M059J (cell line): ENCODE measurements at places on chromosomes 7 and 10. TPM values are rescaled to one million over a fixed set of nuclear protein-coding genes. Genes with fewer than 3 reads are reported as not detected.

- DNase-seq, result no peak
These were observed 34.5 kb upstream of the MMD2 start for GRCh38 chr7:4993471-4993870.

DNA sequence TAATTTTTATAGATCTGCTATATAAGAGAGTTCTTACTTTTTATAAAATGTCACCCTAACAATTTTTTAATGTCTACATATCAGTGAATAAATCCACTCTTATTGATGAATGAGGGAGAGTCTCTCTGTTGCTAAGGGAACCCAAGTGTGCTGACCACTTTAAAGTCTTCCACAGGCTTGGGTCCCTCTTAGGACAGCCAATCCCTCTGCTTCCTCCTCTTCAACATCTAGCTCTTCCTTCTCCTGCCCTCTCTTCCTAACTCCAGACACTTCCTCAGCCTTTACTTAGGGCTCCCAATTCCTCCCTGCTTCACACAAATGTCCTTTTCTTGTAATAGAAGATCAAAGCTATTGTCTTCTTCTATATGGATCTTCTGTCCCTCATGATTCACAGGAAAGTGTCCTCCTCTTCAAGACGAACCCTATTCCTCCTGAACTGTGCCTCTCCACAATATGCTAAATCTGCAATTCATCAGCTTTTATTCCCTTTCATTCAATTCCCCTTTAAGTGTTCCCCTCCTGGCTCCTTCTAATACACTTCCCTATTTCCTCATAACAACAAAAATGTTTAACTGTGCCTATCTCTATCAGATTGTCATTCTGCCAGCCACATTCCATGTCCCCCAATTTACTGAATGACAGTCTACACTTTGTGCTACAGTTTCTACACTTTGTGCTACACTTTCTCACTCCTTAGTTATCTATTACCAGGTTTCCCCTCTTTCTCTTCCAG is 37.7 kb downstream of the CDK6 start:
- DNase-seq, result peak; percentile 56

- no peak for DNase-seq
These were observed 163.3 kb downstream of the STK31 start for GRCh38 chr7:23873306-23873705.

DNA sequence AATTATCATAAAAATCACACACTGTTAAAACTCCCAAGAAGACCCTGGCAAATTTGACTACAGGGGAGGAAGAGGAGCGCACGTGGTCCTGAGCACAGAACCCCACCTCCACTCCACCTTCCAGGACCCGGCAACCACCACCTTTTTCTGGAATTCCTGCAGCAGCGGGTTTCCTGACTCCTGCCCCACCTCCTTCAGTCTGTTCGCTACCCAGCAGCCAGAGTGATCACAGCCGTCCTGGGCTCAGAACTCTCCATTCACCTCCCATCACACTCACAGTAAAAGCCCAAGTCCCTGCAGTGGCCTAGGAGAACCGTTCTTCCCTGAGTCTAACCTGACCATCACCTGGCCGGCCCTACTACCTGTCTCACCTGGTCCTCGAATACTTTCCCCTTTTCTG is 107.4 kb upstream of the FAM204A start:
- no peak for DNase-seq

DNA sequence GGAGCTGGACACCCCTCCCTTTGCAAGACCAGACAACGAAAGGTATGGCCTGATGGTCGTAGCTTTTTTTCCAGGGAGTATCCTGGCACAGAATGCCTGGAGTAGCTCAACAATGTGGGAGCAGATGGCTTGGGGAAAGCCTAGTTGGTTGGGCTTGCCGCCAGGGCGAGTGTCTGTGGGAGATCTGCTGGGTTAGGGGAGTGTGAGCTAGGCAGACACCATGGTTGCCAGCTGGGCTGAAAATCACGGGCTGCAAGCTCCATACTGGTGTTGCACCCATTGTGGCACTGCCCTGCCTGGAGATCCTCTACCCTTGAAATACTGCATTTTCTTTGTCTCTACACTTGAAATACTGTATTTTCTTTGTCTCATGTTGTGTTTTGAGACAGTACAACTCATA is 538.3 kb downstream of the PCDH15 start:
- DNase-seq, result no peak

DNA sequence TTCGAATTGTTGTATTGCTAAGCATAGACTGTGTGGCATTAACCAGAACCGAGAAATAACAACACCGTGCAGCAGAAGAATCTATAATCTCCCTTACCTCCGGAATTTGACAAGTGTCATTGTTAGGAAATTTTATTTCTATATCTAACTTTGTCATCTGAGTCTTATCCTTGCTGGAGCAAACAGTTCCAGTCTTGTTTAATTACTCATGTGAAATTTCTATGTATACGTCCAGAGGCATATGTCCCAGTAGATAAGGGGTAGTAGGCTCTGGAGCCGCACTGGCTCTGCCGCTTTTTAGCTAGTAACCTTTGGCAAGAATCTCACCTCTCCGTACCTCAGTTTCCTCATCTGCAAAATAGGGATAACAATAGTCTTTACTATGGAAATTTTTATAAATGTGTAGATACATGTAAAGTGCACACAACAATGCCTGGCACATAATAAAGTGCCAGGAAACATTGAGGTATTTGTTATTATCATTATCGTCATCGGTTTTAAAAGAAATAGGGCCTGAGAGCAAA is 228.6 kb downstream of the VTI1A start:
- no peak for DNase-seq

GRCh38 chr10:10782603-10783002 is 235.1 kb upstream of the CELF2 start:
- peak; percentile 62 for DNase-seq

GRCh38 chr7:64686493-64687184 is 20.7 kb downstream of the ZNF107 start:
- DNase-seq, result no peak

- DNase-seq, result no peak
These were observed 69.5 kb downstream of the NPSR1 start for GRCh38 chr7:34727464-34727995.

- DNase-seq, result no peak
These were observed 2.0 kb downstream of the CALML3 start for GRCh38 chr10:5526691-5527331.

- DNase-seq, result no peak
These were observed 102.6 kb upstream of the LRRN3 start for GRCh38 chr7:110988348-110988747.

DNA sequence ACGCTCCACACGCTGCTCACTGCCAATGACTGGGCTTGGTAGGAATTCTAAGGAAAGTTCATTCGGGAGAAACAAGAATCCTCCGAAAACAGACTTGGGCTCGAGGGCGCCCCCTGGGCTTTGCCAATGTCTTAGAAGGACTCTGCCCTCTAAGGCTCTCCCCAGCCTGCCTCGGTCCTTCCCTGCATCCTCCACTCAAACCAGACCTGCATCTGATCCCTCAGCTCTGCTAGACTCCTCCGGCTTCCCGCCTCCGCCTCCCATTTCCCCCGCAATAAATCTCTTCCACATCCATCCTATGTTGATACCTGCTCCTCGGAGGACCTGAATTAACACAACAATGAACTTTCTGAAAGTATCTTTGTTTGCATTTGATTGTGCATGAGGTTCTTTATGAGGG is 177.6 kb downstream of the PLPP4 start:
- no peak for DNase-seq

DNA sequence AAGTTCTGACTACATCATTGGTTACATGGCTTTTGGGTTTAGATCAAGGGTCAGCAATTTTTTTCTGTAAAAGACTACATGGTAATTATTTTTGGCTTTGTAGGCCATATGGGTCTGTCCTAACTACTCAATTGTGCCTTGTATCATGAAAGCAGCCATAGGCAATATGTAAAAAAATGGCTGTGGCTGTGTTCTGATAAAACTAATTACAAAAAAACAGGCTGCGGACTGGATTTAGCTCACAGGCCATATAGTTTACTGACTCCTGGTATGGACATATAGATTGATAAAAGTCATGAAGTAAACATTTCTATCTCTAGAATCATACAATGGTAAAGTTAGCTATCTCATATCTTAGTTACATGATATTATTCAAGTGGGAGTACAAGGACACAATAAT is 375.4 kb downstream of the THSD7A start:
- DNase-seq, result no peak

DNA sequence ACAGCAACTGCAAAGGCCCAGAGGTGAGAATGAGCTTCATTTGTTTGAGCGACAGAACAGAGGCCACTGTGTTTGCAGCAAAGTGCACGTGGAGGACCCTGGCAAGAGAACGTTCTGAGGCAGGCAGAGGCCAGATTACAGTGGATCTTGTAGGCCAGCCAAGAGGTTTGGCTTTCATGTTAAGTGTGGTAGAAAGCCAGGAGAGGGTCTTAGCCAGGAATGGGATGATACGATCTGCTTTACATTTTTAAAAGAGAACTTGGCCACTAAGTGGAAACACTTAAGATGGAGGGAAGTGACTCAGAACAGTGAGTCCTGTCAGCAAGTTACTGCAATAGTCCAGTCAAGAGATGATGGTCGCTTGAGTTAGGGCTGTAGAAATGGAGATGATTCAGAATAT is 4.6 kb downstream of the CCDC136 start:
- DNase-seq, result peak; percentile 24

DNA sequence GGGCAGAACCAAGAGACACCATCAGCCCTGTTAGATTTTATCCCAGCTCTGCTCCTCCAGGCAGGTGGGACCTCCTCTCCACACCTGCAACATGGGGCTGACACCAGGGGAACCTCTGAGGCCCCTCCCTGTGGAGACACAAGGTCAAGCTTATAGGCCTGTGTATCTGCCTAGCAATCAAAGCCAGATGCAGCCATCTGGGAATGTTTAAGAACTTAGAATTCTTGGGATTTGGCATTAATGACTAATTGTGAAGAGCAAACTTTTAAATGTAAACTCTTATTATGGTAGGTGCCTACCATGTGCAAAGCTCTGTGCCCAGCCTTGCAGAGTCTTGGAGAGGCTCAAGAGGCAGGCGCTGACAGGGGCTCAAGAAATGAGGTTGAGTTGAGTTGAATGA is 52.1 kb downstream of the TBATA start:
- no peak for DNase-seq

GRCh38 chr7:74467876-74468275 is 14.2 kb downstream of the GTF2IRD1 start:
- DNase-seq, result no peak

GRCh38 chr7:100493476-100494264 is 9.9 kb downstream of the NYAP1 start:
- peak; percentile 49 for DNase-seq

- no peak for DNase-seq
These were observed 297.8 kb upstream of the ZNF32 start for GRCh38 chr10:43946445-43946844.

GRCh38 chr10:75260990-75261389 is 25.2 kb upstream of the COMTD1 start:
- DNase-seq, result no peak

DNA sequence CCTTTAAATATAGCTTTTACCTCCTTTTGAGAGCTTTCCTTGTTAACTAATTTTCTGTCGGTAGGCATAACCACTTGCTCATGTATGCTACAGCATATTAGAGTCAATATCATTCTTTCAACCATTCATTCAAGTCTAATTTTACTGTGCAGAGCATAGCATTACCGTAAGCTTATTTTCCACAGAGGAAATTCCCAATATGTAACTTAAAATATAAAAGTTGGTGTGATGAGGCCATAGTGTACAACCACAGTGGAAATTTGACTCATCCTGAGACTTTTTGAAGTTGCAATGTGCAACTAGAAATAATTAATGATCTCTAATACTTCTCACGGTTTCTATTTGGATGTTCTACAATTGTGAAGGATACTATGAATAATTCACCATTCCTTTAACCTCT is 80.6 kb upstream of the KLF6 start:
- DNase-seq, result no peak

DNA sequence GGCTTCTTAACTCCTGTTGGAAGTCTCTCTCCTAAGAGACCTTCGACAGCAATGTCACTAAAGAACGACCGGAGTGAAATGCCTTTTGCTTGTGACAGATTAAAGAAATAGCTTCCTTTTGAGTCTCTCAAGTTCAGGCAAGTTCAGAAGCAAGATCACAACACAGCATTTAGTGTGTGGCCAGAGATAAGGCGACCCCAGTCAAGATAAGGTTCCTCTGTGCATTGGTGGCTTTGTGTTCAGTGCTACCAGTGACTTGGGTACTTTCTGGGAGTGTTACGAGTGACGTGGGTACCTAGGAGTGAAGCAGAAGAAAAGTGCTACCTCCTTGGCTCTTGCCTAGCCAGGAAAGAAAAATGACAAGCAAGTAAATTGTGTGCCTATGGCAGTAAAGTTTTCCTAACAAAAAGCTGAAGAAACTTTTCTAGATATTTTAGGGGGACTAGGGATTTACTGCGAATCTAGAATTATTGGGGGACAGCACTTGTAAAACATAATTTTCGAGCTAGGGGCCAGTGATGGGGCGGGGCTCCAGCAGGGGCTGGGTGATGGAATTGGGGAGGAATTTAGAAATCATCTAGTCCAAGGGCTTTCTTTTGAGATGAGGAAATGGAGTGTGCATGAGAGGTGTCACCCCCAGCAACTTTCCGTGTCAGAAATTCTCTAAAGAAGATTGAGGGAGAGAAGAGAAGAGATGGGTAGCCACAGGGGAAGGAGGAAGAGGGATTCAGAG is 191.9 kb upstream of the LYZL2 start:
- DNase-seq, result no peak

DNA sequence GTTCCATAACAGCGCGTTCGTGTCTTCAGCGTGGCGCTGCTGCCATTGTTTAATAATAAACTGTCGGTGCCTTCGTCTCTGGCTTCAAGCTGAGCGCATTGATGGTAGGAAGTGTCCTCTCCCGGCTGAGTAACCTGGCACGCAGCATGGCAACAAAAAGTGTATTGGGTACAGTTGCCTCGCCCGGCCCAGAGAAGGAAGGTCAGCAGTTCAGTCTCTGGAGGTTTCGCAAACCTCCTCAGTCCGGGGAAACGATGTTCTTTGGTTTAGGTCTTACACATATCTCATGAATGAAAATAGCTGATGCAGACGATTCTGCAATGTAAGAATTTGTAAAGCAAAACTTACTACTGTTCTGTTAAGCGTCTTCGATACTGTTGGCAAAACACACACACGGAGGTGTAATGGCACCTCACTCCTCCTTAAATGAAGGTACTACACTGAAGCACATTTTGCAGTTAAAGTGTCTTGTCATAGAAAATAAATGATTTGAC is 739 bp upstream of the CCDC186 start:
- DNase-seq, result peak; percentile 61

DNA sequence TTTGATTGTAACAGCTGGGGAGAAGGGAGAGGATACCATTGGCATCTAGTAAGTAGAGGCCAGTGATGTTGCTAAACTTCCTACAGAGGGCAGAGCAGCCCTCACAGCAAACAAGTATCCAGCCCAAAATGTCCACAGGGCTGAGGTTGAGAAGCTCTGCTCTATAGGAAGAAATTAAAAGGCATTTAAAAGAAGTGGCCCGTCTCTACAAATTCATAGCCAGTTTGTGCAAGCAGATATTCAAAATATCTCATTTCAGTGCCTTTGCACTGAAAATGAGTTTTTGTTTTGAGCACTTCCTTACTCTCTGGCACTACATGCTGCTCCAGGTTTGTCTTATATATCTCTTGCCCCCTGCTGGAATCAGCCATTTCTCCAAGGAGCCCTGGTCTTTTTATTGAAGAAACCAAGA is 330.0 kb downstream of the BBS9 start:
- DNase-seq, result peak; percentile 54

The RNF133 gene
- 0.10 TPM in 1 of 2 replicates, not detected in the other for total RNA-seq

The CFAP70 gene
- not detected in 2 replicates for total RNA-seq

The PKD2L1 gene
- not detected in 2 replicates for total RNA-seq

The CHAT gene
- total RNA-seq, result not detected in 2 replicates

The ASAH2 gene
- 1.9 and 6.5 TPM in 2 replicates for total RNA-seq

The RARRES2 gene
- total RNA-seq, result 1.1 and 1.7 TPM in 2 replicates

The MRC1 gene
- not detected in 2 replicates for total RNA-seq
